ENCODE measurements at places on chromosomes 12 and 14.
A peak's percentile ranks its signal among the peaks of the same experiment; 100 is the strongest.

DNA sequence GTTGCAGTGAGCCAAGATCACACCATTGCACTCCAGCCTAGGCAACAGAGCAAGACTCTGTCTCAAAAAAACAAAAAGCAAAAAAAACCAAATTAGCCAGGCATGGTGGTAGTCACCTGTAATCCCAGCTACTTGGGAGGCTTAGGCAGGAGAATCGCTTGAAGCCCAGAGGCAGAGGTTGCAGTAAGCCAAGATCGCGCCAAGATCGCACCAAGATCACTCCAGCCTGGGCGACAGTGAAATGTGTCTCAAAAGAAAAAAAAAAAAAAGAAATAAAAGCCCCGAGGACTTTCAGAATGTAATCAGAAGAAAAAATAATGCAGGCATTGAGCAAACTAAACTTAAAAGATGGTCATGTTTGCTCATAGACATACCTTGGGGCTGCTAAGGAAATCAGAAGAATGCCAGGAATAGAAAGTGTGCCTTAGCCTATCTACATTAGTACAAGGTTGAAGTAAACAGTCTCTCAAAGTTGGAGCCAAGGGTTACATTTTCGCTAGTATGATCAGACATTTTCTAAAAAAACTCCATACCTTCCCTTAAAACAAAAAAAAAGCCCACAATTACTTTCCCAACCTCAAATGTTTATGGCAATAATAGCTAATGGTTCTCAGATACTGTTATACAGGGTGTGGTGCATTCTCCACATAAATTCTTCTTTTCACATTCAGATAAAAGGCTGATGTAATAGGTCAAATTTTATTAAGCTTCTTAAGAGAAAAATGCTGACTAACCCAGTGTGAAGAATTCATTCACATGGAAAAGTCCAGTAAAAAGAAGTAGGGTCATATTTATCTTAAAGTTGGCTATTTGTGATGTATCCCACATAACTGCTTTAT lies 15.8 kb downstream of the DTD2 start:
- DNase-seq = no peak

GRCh38 chr12:106149096-106149784 lies 10.5 kb upstream of the NUAK1 start:
- no peak for DNase-seq

GRCh38 chr12:26978801-26979200 lies 35.4 kb downstream of the TM7SF3 start:
- DNase-seq = no peak

DNA sequence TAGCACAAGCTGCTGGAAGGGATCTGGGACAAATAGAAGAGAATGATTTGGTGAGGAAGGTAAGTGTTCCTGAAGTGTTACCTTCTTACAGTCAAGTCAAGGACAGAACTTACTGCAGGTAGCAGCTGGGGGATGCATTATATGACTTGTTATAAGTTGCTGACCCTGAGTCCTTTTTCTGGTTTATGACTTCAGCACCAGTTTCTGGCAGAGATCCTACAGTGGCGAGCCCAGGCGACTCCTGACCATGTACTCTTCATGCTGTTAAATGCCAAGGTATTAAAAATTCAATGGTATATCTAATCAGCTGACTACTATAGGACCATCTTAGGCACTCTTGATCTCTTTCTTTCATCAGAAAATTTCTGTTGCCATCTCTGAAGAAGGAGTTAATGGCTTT lies 45.1 kb upstream of the ATF1 start:
- DNase-seq = no peak

- DNase-seq = no peak
Measured at GRCh38 chr14:98957211-98958047, 314.6 kb downstream of the BCL11B start.

DNA sequence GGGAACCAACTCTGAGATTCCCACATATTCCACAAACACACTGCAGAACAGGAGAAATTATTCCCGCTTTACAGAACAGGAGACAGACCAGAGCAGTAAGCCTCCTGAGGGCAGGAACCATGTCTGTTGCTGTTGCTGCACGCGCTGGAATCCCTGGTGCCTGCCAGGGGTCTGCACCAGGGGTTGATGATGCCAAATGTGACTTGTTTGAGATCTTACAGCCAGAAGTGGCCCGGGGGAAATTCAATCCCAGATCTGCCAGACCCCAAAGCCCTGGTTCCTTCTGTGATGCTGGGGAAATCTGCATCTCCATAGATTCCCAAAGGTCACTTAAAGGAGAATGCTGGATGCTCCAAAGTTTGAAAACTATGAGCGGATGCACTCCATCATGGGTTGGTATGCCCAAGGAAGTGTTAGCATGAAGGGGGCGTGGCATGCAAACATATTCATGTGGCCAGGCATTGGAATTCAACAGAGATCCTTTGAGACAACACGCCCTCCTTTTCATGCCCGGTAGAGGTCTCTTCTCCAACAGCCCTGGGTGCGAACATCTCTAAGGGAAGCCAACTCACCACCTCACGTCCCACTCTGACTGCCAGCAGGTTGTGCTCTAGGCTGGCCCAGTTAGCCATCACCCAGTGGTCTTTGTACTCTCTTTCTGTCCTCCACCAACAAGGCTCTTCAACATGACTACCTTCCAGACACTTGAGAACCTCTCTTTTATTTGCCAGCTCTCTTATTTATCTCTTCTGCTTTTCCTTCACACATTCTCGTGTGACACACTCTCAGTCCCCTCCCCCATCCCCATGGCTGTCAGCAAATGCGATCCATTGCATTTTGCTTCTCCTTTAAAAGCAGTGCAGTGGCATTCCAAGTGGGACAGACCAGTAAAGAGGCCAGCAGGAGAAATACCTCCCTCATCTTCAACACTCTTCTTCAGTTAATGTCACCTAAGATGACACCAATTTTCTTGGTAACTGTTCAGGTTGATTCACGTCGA lies 131.3 kb downstream of the ZFP36L1 start:
- no peak for DNase-seq

- DNase-seq = no peak
Measured at GRCh38 chr14:96320605-96321004, 42.5 kb downstream of the ATG2B start.

GRCh38 chr14:91225025-91225424 lies 19.5 kb downstream of the GPR68 start:
- no peak for DNase-seq

- peak; percentile 4 for DNase-seq
Measured at GRCh38 chr12:16189849-16190248, 87.6 kb downstream of the SLC15A5 start.

GRCh38 chr14:69647213-69647612 lies 35.8 kb downstream of the SUSD6 start:
- no peak for DNase-seq

DNA sequence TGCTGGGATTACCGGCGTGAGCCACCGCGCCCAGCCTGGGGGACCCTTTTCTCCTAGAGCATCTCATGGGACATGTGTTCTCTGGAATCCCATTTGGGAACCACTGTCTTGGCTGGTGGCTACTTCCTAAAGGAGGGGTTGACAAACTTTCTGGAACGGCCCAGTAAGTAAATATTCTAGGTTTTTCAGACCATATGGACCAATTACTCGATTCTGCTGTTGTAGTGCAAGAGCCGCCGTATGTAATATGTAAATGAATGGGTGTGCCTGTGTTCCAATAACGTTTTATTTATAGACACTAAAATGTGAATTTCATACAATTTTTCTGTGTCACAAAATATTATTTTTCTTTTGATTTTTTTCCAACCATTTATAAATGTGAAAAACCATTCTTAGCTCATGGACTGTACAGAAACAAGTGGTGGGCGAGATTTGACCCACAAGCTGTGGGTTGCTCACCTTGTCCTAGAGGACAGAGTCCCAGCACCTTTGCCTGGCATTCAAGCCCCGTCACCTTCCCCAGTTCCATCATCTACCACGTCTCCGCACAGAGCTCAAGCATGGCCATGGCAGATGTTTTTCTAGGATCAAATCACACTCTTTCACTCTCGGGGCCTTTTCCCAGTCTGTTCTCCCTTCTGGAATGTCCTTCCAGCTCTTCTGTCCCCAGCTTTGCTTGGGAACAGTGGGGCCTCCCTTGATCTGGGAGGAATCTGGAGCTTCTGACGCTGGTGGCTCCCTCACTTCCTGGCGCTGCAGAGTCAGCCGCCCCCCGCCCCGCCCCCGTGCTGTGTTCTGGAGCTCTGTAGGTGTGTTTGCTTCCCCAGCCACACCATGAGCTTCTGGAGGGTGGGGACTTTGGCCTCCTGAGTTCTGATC lies 17.9 kb upstream of the RCOR1 start:
- peak; percentile 19 for DNase-seq

DNA sequence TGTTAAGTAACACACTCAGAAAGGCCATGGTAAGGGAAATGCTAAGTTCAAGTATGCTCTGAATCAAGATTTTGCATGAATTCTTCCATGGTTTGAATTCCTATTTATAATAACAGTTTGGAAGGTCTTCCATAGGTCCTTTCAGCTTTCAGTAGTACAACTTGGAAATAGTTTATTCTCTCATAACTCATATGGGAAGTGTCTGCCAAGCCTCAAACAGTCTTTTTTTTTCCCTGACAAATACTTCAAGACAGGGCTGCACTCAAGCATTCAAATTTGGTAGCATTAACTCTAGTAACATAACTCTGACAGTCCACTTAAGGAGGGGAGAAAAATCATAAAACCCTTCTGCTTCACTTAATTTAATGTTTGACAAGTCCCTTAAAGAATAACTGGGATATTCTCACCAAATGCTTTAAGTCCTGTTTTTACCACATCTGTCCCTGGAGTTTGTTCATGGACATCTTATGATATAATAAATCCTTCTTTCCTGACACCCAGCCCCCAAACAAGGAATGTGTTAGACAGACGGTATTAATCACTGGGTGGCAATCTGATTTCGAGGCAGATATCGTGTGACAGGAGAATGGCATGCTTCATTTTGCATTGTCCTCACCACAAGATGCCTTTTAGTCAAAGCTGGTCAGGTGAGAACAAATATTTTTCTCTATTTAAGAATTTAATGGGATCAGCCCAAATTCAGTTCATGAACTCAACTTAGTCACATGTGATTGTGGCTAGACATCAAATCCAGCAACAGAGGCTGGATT lies 165.7 kb downstream of the BMP4 start:
- DNase-seq = no peak

DNA sequence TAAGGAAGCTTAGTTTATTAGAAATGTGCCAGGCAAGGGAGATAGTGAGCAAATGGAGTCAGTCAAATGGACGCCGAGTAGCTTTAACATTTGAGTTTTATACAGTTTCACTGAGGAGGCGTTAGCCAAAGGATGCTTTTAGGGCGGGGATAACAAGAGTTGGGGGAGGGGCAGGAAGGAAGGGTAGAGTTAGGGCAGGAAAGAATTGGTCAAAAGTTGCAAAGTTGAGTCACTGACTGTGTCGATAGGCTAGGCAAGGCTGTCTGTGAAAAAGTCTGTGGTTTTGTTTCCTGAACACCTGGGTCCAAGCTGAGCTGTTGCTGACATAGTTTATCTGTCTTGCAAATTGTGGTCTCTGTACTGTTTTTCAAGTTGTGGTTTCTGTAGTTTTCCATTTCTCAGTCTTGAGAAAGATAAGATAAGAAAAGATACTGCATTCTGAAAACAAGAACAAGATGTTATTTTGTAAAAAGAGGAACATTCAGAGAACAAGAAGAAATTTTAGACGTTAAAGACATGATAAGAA lies 62.6 kb upstream of the RESF1 start:
- no peak for DNase-seq

DNA sequence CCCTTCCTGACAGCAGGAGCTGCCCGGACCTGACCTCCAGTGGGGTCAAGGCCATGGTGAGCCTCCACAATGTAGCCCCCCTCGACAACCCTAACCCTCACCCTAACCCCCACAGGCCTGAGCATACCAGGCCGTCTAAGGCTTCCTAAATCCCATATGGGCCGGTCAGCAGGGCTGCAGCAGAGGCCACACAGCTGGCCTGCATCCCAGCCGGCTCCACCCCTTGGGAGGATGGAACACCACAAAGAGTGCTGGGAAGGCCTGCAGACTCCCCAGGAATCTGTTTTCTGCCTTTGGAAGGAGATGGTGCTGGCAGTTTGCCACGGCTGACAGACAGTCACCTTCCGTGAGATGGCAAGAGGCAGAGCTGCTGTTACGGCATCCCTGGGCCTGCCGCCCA lies 2.8 kb downstream of the TMEM179 start:
- DNase-seq = peak; percentile 50

- no peak for DNase-seq
Measured at GRCh38 chr12:50325890-50326391, 42.6 kb upstream of the LIMA1 start.

- peak; percentile 76 for DNase-seq
Measured at GRCh38 chr12:121443193-121443870, 43.4 kb downstream of the RNF34 start.

- no peak for DNase-seq
Measured at GRCh38 chr12:17333287-17333686, 727.3 kb upstream of the LMO3 start.

- DNase-seq = no peak
Measured at GRCh38 chr12:72100854-72101253, 162.2 kb downstream of the TPH2 start.

- DNase-seq = no peak
Measured at GRCh38 chr14:104936361-104937155, 11.9 kb downstream of the PLD4 start.

GRCh38 chr14:64963611-64964010 lies 8.5 kb downstream of the RAB15 start:
- DNase-seq = no peak

DNA sequence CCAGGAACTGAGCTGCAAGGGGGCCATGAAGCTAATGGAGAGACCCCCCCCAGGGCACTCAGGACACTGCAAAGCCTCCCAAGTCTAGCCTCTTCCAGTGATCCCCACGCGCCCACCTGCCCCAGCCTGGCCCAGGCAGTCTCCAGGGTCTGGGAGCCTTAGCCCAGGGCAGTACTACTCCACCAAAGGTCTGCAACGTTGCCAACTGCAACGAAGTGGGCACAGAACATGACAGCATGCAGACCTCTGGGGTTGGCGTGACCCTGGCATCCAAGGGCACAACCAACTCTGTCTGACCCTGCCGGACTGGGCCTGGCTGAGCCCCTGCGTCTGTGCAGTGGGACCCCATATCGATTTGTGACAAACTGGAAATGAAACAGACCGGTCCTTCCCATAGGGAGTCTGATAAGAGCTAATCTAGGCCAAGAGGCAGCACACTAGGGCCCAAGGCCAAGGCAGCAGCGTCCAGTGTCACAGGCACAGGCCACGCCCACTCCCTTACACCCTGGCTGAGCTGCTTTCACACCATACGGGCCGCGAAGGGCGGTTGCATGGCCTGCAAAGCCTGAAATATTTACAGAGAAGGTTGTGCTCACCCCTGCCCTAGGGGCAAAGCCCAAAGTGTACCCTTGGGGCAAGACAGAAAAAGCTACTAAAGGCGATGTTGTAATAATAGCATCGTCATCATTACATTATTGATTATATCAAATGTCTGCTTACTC lies 76.7 kb downstream of the NCOR2 start:
- peak; percentile 96 for DNase-seq

GRCh38 chr12:70815056-70815455 lies 105.5 kb downstream of the PTPRR start:
- no peak for DNase-seq
